ENCODE measurements at places on chromosomes 2 and 18. TPM values are rescaled to one million over a fixed set of nuclear protein-coding genes. Genes with fewer than 3 reads are reported as not detected.

Gene GKN2
- not detected for polyA plus RNA-seq

Gene CCBE1
- 3.7 TPM for polyA plus RNA-seq

Gene CDKL4
- not detected for polyA plus RNA-seq

Gene ERMN
- polyA plus RNA-seq = not detected

Gene TXNDC2
- not detected for polyA plus RNA-seq

Gene KCNIP3
- polyA plus RNA-seq = 2.6 TPM

Gene NIFK
- 44.0 TPM for polyA plus RNA-seq

Gene KCNE4
- polyA plus RNA-seq = 0.71 TPM

Gene RUFY4
- polyA plus RNA-seq = not detected

Gene NT5DC4
- polyA plus RNA-seq = not detected

Gene G6PC2
- not detected for polyA plus RNA-seq

Gene DGUOK
- polyA plus RNA-seq = 130 TPM

Gene RGPD3
- 0.05 TPM for polyA plus RNA-seq

Gene CNRIP1
- polyA plus RNA-seq = 9.3 TPM

Gene ADD2
- 4.7 TPM for polyA plus RNA-seq

Gene CNGA3
- polyA plus RNA-seq = not detected

Gene NEURL3
- not detected for polyA plus RNA-seq

Gene XDH
- 0.17 TPM for polyA plus RNA-seq

Measured in cardiac muscle cell (in vitro differentiated cells and primary cell).